ENCODE measurements at places on chromosomes 12 and 14. TPM values are rescaled to one million over a fixed set of nuclear protein-coding genes. Genes with fewer than 3 reads are reported as not detected.

Gene KRT72
- polyA plus RNA-seq = not detected

Gene PTPRQ
- polyA plus RNA-seq = 0.13 TPM

Gene SLC25A47
- polyA plus RNA-seq = 1.8 TPM

Gene CCDC38
- not detected for polyA plus RNA-seq

Gene MGP
- 646 TPM for polyA plus RNA-seq

Gene INSM2
- not detected for polyA plus RNA-seq

Gene B4GALNT1
- 0.97 TPM for polyA plus RNA-seq

Gene ALG10
- polyA plus RNA-seq = 0.88 TPM

Gene SERPINA12
- polyA plus RNA-seq = 0.25 TPM

Gene STYK1
- polyA plus RNA-seq = 0.09 TPM

- no peak for DNase-seq
- H3K27me3 ChIP-seq = no peaks in the 10 kb centered on the region
- H3K4me3 ChIP-seq = no peak overlapping the region
- no peaks in the 10 kb centered on the region for H3K4me1 ChIP-seq
- no peaks in the 10 kb centered on the region for H3K36me3 ChIP-seq
- H3K27ac ChIP-seq = no peak overlapping the region
These were observed 9.5 kb upstream of the BCL7A start for GRCh38 chr12:122012184-122012583.

DNA sequence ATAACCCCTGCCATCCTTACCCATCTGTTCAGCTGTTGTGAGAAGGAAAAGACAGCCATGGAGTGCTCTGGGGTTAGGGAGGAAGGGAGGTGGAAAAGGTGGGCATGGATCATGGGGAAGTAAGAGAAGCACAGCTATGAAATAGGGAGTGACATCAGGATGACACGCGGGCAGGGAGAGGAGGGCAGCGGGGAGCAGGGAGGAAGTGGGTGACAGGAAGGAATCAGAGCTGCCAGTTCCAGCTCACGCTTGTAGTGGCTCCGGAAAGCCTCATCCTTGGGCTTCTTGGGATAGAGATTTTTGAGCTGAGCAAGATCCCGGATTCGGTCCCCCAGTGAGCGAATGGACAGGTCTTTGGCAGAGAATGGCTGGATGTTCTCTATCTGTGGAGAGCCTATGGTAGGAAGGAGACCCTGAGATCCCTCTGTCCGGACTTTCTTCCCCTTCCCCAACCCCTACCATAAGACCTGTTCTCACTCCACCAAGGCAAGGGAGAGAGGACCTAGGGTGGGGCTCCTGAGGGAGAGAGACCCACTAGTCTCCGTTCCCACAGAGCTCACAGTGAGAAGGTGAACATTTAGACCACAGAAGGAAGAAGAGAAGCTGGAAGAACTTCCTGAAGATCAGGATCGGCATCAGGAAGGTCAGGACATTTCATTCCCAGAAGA, 10.3 kb downstream of the NAB2 start:
- H3K27me3 ChIP-seq = no peaks in the 10 kb centered on the region
- no peak for DNase-seq
- H3K36me3 ChIP-seq = no peaks in the 10 kb centered on the region
- H3K4me3 ChIP-seq = no peak overlapping the region
- peaks cover 11% of the 10 kb centered on the region for H3K4me1 ChIP-seq
- no peak overlapping the region for H3K27ac ChIP-seq

DNA sequence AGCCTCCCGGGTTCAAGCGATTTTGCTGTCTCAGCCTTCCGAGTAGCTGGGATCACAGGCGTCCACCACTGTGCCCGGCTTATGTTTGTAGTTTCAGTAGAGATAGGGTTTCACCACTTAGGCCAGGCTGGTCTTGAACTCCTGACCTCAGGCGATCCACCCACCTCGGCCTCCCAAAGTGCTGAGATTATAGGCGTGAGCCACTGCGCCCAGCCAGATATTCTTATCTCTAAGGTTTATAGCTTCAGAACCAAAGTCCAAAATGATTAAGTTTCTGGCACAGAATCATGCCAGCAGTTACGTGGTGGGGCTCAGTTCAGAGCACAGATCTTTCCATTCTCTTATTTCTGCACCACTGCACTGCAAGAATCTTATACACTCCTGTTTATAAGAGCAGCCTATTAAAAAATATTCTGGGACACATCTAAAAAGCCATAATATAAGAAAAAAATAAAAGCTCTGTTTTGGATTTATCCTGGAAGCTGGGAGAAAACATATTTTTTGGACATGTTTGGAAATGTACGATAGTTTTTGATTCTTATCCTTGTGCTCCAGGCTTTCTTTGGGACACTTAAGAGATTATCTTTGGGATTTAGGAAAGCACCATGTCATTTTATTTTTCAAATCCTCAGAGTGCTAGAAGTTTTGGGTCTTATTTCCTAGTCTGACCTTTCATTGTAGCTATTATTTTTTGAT, 129.6 kb downstream of the LMNTD1 start:
- H3K27ac ChIP-seq = peak overlapping the region; percentile 52
- H3K4me1 ChIP-seq = peaks cover 10% of the 10 kb centered on the region
- no peaks in the 10 kb centered on the region for H3K27me3 ChIP-seq
- no peak overlapping the region for H3K4me3 ChIP-seq
- no peaks in the 10 kb centered on the region for H3K36me3 ChIP-seq
- peak; percentile 40 for DNase-seq

- H3K4me3 ChIP-seq = no peak overlapping the region
- H3K27me3 ChIP-seq = no peaks in the 10 kb centered on the region
- no peaks in the 10 kb centered on the region for H3K36me3 ChIP-seq
These were observed 36.2 kb upstream of the ATP2A2 start for GRCh38 chr12:110244829-110245228.

GRCh38 chr12:40032433-40033241, 73.2 kb downstream of the SLC2A13 start:
- no peaks in the 10 kb centered on the region for H3K36me3 ChIP-seq
- H3K4me1 ChIP-seq = no peaks in the 10 kb centered on the region
- peak; percentile 29 for DNase-seq
- no peak overlapping the region for H3K4me3 ChIP-seq
- H3K27me3 ChIP-seq = no peaks in the 10 kb centered on the region

DNA sequence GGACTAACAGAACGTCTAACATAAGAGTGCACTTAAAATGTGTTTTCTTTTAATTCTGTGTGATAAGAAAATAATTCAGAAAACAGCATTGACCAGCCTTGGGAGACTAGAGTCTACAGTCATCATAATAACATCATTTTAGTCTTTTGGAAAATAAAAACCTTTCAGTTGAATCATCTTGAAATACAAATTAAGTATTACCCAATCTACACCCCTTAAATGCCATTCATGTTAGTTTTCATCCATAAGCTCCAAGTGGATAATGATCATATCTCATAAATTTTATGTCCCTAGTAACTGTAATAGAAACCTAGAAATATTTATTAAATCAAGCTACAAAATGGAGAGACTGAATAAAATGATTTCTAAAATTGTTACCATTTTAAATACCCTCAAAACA, 32.4 kb downstream of the EPS8 start:
- H3K27ac ChIP-seq = no peak overlapping the region
- H3K36me3 ChIP-seq = no peaks in the 10 kb centered on the region
- H3K4me3 ChIP-seq = no peak overlapping the region

GRCh38 chr12:87152075-87152474, 877.1 kb downstream of the C12orf50 start:
- H3K4me1 ChIP-seq = no peaks in the 10 kb centered on the region
- DNase-seq = no peak
- H3K27ac ChIP-seq = no peak overlapping the region
- no peak overlapping the region for H3K4me3 ChIP-seq
- H3K36me3 ChIP-seq = no peaks in the 10 kb centered on the region
- no peaks in the 10 kb centered on the region for H3K27me3 ChIP-seq

DNA sequence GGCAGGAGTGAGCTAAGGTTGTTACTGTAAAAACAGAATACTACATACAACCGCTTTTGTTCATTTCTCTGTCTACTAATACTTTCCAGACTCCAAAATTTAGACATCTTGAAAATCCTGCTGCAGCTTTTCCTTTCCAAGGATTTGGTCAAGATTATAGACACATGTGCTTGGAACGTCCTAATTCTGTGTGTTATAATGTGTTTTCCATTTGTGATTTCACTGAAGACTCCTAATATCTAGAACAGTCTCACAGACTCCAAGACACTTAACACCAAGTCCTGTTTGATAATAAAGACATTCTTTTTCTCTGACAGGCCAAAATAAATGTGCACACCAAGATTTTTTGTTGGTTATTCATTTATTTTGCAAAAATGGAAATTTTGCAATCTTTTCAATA, 41.8 kb upstream of the TMTC2 start:
- DNase-seq = no peak
- H3K27ac ChIP-seq = no peak overlapping the region
- H3K36me3 ChIP-seq = no peaks in the 10 kb centered on the region
- H3K4me1 ChIP-seq = no peaks in the 10 kb centered on the region
- H3K27me3 ChIP-seq = no peaks in the 10 kb centered on the region

DNA sequence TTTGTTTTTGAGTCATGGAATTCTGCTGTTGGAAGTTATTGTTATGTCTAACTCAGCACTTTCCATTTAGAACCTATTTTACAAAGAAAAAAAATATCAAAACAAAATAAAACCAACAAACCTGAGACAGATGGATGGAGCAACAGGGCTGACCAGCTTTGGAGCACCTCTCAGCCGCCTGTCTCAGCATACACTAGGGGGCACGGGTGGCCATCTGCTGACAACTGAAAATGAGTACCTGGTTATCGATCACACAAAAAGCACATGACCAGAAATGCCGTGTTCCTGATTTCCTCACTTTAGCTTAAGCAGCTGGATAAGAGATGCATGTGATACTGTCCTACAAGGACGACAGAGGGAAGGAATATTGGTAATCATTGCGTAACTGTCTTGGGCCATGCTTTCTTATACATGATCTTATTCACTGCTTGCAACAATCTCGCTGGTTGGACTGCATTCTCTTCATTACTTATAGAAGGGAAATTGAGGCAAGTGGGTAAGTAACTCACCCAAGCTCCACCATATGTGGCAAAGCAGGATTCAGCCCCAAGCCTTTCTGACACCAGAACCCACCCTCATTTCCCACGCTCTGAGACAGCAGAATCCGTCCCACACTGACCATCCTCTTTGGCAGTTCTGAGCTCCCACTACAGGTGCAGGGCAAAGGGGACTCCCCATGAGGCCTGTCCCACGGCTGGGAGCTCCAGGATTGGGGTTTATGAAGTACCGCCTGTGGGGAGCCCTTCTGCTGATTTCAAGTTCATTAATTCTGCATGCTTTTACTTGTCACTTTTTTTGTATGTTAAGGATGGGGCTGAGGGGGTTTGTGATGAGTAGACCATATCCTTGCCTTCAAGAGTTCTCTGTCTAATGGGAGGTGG, 43.5 kb downstream of the C14orf132 start:
- no peaks in the 10 kb centered on the region for H3K36me3 ChIP-seq
- H3K27ac ChIP-seq = no peak overlapping the region
- no peak overlapping the region for H3K4me3 ChIP-seq
- no peaks in the 10 kb centered on the region for H3K27me3 ChIP-seq
- no peak for DNase-seq
- H3K4me1 ChIP-seq = peaks cover 3% of the 10 kb centered on the region

- no peaks in the 10 kb centered on the region for H3K4me1 ChIP-seq
- H3K4me3 ChIP-seq = no peak overlapping the region
- H3K36me3 ChIP-seq = peaks cover 4% of the 10 kb centered on the region
- DNase-seq = no peak
These were observed 494.8 kb downstream of the NELL2 start for GRCh38 chr12:44381341-44381740.

GRCh38 chr12:1691123-1692007, 495 bp downstream of the ADIPOR2 start:
- peak overlapping the region; percentile 98 for H3K27ac ChIP-seq
- peak overlapping the region; percentile 89 for H3K4me3 ChIP-seq
- peaks cover 9% of the 10 kb centered on the region for H3K4me1 ChIP-seq
- H3K27me3 ChIP-seq = no peaks in the 10 kb centered on the region
- DNase-seq = peak; percentile 67
- no peaks in the 10 kb centered on the region for H3K36me3 ChIP-seq

DNA sequence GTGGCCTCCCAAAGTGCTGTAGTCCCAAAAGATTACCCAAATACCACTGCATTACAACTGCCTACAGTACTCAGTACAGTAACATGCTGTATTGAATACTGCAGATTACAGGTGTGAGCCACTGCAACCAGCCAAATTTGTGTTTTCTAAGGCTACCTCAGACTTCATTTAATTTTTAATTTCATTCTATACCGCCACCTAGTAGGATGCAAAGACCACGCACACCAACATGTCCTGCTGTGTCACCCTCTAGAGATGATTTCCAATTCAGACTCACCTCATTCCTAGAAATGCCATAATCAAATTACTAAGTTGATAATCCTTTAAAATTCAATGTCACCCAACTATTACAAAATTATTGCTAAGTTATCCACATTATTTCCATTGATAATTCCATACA, 15.1 kb downstream of the DICER1 start:
- no peak overlapping the region for H3K4me3 ChIP-seq
- no peak for DNase-seq
- H3K36me3 ChIP-seq = no peaks in the 10 kb centered on the region
- H3K27me3 ChIP-seq = no peaks in the 10 kb centered on the region
- no peak overlapping the region for H3K27ac ChIP-seq

- H3K4me3 ChIP-seq = no peak overlapping the region
- no peak overlapping the region for H3K27ac ChIP-seq
- no peaks in the 10 kb centered on the region for H3K4me1 ChIP-seq
- H3K36me3 ChIP-seq = no peaks in the 10 kb centered on the region
- H3K27me3 ChIP-seq = no peaks in the 10 kb centered on the region
- DNase-seq = no peak
These were observed 110.7 kb downstream of the NCOR2 start for GRCh38 chr12:124456652-124457152.

DNA sequence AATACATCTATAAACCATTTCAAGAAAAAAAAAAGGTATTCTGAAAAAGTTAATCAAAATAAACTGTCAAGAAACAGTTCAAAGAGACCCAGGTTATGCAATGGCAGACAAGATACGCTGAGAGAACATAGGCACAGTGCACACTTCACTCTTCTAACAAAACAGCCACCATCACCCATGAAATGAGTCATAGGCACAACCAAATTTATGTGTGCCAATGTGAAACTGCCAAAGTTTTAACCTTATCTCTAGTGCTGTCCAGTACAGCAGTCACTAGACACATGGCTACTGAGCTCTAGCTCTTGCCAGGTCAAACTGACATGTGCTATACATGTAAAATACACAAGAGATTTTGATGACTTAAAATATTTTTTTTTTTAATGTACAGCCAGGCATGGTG, 1.4 kb downstream of the CEP128 start:
- H3K36me3 ChIP-seq = no peaks in the 10 kb centered on the region
- no peak overlapping the region for H3K27ac ChIP-seq
- no peaks in the 10 kb centered on the region for H3K27me3 ChIP-seq
- DNase-seq = no peak
- H3K4me3 ChIP-seq = no peak overlapping the region

GRCh38 chr14:92585981-92586937, 72.7 kb downstream of the RIN3 start:
- no peaks in the 10 kb centered on the region for H3K27me3 ChIP-seq
- peaks cover 7% of the 10 kb centered on the region for H3K4me1 ChIP-seq
- DNase-seq = peak; percentile 52
- no peak overlapping the region for H3K4me3 ChIP-seq

DNA sequence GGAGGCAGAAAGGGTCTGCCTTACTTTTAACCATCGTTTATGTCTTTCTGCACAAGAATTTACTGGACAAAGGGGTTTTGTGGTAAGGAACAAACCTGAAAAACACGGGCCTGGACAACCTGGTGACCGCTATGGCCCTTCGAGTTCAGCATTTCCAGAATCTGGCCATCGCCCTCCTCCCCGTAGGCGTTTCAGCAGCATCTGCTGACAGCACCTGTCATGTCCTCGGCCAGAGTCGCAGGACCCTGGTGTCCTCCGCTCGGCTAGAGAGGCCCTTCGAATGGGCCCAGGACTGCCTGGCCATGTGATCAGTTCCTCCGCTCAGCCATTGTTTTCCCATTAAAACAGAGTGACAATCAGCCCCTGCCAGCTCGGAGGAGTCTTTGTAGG, 142.8 kb upstream of the FKBP4 start:
- H3K4me3 ChIP-seq = no peak overlapping the region
- DNase-seq = no peak
- H3K36me3 ChIP-seq = no peaks in the 10 kb centered on the region
- H3K27ac ChIP-seq = no peak overlapping the region
- H3K27me3 ChIP-seq = no peaks in the 10 kb centered on the region

All from hepatocyte (in vitro differentiated cells).